ENCODE measurements at places on chromosomes 1 and 21.

GRCh38 chr1:69569175-69569541, 1.4 kb downstream of the LRRC7 start:
- DNase-seq = no peak

GRCh38 chr1:246365708-246366107, 141.4 kb downstream of the SMYD3 start:
- no peak for DNase-seq

GRCh38 chr1:214420341-214420740, 131.1 kb downstream of the PTPN14 start:
- DNase-seq = no peak

- no peak for DNase-seq
Measured at GRCh38 chr1:56189454-56189853, 389.9 kb downstream of the PLPP3 start.

- no peak for DNase-seq
Measured at GRCh38 chr1:181126289-181126688, 37.8 kb downstream of the IER5 start.

- DNase-seq = no peak
Measured at GRCh38 chr1:196309386-196309785, 298.9 kb downstream of the KCNT2 start.

DNA sequence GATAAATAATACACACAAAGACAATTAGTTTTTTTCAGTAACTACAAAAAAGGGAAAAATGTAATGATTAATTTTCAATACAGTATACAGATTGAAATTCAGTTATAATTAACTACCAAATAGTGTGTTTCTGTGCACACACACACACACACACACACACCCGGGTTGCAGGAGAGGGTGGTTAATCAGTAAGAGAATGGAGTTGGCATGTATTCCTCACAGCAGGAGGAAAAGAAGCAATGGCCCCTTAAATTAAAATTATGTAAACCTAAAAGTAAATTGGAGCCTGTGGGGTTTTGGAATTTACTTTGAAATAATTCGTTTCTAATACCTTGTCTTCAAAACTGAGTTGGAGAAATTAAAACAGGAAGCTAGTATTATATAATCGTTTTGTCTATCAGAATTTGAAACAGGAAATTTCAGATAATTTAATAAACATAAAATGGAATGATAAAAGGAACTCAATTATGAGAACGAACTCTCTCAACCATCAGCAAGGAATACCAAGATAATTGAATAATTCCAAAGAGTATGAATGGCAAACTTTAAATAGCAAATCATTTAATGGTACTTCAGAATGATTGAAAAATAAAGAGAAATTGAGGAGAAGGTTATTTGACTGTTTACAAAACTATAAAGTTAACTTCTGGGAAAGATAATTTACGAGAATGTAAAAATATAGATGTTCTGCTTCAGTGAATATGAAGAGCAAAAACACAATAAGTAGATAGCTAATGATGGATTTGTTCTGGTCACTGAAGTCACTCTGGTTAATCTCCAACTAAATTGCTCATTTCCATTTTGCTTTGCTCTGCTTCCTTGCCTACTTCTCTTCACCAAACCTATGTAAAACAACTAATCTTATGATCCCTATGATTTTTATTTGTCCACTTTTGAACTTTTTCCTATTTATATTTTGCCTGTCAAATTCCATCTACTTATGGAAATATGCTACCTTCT, 547.9 kb upstream of the ZP4 start:
- DNase-seq = no peak

DNA sequence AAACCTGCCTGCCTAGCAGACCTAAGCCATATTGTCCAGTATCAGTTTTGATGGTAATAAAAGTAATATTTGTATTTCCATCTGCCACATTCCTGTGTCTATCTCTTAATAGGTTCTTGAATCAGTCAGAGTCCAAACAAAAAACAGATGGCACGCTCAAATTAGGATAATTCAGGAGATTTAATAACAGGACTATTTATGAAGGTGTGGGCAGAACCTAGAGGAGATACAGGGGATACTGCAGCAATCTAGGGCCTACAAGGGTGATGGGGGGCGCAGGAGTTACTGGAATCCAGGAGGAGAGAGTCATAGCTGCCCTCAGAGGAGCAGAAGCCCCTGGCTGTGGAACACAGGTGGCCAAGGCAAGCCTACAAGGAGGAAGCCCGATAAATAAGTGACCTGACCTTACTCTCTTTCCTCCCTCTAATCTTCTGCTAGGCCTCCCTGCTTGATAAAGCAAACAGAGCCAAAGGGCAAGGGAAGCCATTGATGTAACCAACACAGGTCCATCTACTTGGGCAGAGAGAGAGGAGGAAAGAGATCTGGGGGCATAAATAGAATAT, 11.9 kb upstream of the HYI start:
- DNase-seq = no peak

- DNase-seq = no peak
Measured at GRCh38 chr1:54378874-54379554, 27.2 kb downstream of the SSBP3 start.

GRCh38 chr1:200960236-200960947, 63.1 kb downstream of the KIF21B start:
- DNase-seq = no peak

GRCh38 chr1:45455162-45455561, 35.8 kb downstream of the TESK2 start:
- no peak for DNase-seq

- DNase-seq = no peak
Measured at GRCh38 chr1:80059940-80060339, 1053.4 kb upstream of the ADGRL4 start.

DNA sequence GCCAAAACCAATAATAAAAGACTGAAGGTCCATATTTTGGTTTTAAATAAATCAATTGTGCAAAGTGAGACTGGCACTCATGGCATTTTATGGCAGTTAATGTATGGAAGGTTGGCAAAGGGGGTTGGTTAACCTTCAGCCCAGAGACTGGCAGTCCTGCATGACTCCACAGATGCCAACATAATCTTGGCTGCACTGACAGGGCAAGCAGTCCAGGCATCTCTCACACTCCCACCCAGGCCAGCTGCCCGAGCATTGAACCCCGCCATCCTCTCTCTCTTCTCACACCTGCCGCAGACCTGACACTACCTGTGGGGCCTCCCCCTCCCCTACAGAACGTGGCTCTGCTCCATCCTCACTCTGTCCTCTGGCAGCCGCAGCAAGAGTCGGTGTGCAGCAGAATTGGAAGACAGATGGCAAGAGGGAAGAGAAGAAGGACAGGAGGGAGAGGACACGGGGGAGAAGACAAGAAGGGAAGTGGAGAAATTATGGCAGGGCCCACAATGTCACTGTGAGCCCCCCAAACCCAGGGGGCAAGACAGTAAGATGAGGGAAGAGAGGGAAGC, 43.7 kb downstream of the ITPKB start:
- DNase-seq = no peak

DNA sequence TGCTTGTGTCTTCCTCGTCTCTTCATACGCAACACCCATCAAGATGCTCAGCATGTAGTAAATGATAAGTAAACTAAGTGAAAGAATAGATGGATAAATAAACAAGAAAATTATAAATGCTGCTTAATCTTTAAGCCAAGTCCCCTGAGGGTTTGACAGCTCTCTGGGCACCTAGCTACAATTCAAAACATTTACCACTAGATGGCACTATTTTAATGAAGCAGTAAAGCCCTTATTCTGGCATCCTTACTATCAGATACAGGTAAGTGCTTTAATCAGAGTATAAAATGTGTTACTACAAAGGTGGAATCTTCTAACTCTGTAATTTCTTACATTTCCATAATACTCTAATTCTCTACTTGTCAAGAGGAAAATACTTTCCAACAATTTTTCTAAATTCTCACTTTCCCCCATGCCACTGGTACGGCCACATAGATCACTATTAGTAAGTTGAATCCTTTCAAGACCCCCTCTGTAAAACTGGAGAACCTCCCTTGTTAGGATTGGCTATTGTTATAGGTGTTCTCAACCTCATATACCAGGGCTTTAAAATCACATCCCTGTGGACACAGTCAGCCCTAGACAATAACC, 137.8 kb downstream of the BARHL2 start:
- DNase-seq = peak; percentile 44

DNA sequence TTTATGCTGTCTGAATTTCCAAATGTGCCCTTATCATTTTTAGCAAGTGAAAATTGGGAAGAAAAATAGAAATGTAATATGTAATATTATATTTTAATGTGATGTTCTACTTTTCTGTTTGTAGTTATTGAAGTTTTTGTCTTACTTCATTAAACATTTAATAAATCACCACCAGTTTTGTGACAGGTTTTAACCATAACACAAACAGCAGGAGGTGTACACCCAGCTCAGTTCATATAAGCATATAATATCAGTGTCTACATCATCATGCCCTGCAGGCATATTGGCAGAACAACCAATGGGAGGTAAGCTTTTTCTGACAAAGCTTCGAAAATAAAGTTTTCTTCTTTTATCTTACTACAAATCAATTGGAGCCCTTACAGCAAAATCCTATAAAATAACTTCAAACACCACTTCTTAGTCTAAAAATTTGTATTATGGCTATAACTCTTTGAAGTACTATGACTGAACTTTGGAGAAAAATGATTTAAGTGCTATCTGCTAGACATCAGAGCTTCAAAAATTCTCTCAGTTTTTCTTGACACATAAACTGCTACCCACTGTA, 236.7 kb downstream of the BARHL2 start:
- DNase-seq = no peak

GRCh38 chr1:27047914-27048313, 35.3 kb upstream of the TENT5B start:
- DNase-seq = no peak

- no peak for DNase-seq
Measured at GRCh38 chr1:213227458-213227857, 176.4 kb downstream of the RPS6KC1 start.

GRCh38 chr1:20867062-20867461, 80.0 kb upstream of the HP1BP3 start:
- no peak for DNase-seq

All from CD4-positive, alpha-beta T cell treated with Interleukin-17A for 1 hour (primary cell).